ENCODE measurements at places on chromosomes 6 and 20.

DNA sequence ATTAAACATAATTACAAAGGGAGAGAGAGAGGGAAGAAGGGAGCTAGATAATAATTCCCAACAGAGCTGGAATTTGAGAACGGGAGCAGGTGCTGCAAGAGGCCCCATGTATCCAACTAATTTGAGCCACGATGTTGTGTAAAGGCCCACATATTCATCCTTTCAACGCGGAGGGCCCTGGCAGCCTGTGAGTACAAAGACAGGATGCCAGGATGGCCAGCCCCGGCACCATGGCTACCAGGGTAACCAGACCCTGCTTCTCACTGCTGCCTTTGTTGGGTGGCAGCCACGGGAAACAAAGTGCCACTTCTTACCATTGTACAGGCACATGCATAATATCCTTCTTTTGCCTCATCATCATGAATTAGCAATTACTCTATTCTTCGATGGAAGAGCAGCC, 492.0 kb upstream of the NRSN1 start:
- DNase-seq: no peak

- no peak for DNase-seq
Observed at GRCh38 chr6:116251568-116252384, 2.1 kb downstream of the TSPYL4 start.

- DNase-seq: no peak
Observed at GRCh38 chr20:3815703-3816315, 4.5 kb upstream of the AP5S1 start.

DNA sequence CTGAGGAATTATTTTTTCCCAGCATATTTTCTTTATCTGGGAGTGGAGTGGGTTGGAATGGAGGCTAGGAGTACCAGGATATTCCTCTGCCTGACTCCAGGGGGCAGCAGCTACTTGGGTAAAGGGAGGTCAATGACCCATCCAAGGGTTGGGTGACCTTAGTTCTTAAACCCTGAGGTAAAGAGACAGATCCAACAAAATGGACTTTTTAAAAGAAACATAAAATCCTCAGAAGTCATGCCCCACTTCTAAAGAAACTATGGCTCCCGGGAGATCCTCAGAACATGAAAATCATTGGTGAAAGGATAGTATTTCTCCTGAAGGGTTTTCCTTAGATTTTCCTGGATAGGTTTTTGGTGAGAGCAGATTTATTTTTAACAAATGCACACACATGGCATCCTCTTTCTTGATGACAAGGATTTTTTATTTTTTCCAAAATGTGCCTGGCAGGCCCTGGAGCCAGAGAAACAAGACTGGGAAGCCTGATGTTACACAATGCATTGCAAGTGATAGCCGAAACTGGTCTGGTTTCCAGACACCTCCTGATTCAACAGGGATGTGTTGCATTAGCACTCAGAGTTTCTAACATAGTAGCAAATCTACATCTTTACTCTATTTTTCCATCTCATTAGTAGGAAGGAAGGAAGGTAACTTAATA, 240.9 kb upstream of the BTBD3 start:
- peak; percentile 49 for DNase-seq

DNA sequence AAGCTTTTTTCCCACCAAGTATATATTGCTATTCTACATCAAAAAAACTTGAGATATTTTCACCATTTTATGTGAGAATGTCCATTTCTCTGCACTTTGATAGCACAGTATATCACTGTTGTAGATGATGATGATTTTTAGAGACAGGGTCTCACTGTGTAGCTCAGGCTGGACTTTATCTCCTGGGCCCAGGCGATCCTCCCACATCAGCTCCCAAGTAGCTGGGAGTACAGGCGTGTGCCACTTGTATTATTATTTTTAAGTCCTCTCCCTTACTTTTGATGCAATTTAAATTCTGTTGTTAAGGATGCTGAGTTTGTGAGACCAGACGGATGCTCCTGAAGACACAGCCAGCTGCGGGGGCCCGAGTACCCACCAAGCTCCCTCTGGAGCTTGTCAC, 326.8 kb downstream of the QKI start:
- DNase-seq: no peak
